ENCODE measurements at places on chromosomes 13 and 19.

GRCh38 chr13:34303346-34303745, 485.4 kb downstream of the RFC3 start:
- no peak for DNase-seq

GRCh38 chr13:43792076-43792881, 5.5 kb upstream of the ENOX1 start:
- peak; percentile 21 for DNase-seq

DNA sequence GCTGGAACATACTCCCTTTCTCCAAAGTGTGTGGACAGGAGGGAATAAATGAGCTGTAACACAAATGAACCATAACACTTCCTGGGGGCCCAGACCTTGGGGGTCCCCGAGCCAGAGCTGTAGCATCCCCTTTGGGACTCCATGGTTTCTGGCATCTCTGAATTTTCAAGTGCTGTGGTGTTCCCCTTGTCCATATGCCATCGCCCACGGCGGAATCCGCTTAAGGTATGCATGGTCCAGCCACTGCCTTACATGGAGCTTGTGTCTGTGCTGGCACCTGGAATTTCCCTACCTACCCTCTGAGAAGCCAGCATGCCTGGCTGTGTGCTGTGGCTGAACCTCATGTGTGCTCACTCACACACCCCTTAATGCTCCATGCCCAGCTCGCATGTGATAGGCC, 943.6 kb downstream of the SLITRK1 start:
- no peak for DNase-seq

GRCh38 chr13:37385956-37386670, 212.5 kb downstream of the POSTN start:
- DNase-seq, result peak; percentile 64
